ENCODE measurements at places on chromosomes 11 and 22.

GRCh38 chr11:109939166-109939810 lies 153.9 kb upstream of the ZC3H12C start:
- no peak for DNase-seq

- no peak for DNase-seq
These were observed 100.5 kb downstream of the LARGE1 start for GRCh38 chr22:33819743-33820142.

GRCh38 chr11:73188301-73188700 lies 29.8 kb upstream of the P2RY2 start:
- DNase-seq, result no peak

DNA sequence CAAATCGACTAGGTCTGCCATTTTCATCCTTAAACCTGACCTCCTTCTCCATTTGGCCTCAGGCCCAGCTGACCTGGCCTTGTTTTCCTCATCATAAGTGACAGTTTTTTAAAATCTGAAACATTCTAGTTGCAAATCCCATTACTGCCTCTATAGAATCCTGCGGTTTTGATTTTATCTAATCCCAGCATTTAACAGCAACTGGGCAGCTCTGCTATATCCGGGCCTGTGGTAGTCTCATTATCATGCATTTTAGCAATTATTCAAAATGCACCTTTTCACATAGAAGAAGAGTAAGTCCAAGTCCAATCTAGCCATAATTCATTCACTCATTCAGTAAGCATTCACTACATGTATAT lies 28.6 kb upstream of the BIRC3 start:
- DNase-seq, result no peak

GRCh38 chr22:50724616-50725015 lies 13.4 kb upstream of the ACR start:
- no peak for DNase-seq

DNA sequence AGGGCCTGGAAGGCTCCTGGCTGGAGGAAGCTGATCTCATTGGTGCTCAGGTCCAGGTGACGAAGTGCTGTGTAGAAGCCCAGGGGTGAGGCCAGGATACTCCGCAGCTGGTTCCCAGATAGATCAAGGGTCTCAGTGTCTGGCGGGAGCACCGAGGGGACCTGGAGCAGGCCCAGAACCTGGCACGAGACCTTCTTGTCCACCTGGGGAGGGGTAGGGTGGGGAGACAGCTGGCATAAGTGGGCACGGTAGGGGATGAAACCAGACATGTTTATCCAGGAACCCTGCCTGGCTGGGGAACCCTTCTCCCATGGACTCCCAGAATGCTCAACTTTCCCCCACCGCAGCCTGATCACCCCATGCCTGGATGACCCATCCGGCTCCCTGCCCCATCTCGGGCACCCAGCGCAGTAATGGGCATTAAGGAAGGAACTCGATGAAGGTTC lies 9.2 kb downstream of the LRRC32 start:
- DNase-seq, result peak; percentile 16

DNA sequence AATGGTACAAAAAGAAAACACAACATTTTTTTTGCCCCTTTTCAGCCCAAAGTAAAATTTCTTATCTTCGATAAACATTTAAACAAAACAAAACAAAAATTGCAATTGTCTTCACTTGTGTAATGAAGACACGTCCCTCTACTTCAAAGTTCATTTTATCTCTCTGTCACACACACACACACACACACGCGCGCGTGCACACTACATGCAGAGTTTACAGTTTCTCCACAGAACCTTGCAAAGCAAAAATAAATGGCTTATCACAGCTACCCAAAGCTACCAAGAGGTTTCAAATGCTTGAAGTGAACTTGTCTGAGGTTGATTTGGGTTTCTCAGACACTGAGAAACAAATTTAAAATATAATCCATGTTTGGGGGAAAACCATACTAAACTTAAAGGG lies 72.3 kb downstream of the ETS1 start:
- no peak for DNase-seq

DNA sequence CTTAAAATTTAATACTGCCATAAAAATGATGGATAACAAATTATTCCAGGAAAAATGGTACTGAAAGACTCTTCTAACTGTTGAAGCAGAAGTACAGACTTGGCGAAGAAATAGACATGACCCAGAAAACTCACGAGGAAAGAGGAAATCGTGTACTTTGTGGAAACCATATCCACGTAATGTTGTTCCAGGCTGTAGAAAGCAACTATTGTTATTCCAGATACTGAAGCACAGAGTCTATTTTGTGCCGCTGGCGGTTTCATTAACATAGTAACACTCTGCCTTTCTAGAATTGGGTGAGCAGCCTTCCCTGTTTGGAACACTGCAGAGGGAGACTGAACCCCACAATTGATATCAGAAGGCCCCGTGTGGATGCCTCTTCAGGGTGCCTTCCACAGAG lies 310.6 kb downstream of the TBC1D22A start:
- DNase-seq, result no peak

DNA sequence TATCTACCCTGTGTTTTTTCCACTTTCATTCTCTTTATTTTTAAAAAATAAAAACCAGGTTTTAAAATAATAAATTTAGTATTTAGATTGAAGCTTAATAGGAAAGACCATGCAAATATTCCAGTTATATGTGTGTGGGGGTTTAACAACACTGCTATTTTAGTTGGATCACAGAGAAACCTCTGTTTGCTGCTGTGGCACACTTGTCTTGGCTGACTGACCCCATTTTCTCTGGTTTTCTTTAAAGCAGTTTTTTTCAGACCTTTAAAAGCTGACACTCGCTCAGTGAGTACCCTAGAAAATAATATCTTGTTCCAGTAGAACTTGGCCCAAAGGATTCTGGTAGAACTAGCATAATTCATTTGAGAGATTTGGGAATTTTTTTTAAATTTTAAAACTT lies 31.6 kb downstream of the ACER3 start:
- no peak for DNase-seq

- peak; percentile 49 for DNase-seq
These were observed 16.1 kb upstream of the APOA1 start for GRCh38 chr11:116853461-116854073.

DNA sequence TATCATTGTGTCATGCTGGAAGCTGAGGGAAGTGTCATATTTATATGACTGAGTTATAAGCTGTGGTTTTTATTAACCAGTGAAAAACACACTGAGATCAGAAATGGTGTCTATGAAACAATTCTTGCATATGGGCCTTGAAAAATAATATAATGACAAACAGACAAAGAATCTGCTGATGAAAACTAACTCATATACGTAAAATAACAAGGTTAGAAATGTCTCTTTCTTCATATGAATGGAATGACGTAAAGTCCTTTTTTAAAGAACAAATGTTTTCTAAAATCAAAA lies 48.8 kb upstream of the PHF21B start:
- DNase-seq, result no peak

DNA sequence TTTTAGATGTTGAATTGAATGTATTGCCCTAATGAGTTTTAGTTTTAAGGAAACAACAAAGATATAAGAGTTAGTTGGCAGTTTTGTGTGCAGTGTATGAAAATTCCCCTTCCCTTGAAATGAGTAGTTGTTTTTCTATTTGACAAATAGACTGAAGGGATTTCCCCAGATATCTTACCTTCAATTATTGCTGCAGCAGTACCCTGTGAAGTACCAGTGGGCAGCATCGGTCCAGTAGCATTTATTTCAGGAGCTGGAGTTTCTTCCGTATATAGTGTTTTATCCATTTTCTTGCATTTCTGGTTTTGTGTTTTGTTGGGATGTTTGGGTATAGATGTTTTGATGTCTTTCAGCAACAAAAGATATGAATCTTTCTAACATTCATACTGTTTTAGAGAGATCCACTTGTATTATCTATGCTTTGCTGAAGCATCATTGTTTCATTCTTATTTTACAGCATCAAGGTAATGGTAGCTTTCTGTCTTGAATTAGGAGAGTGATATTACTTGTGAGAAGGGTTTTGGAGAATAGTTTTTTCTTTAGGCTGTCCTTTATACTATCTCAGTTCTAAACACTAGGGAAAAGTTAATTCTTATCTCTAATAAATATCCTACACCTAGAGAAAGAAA lies 7.4 kb downstream of the KMT2A start:
- DNase-seq, result no peak

- DNase-seq, result peak; percentile 92
These were observed 36.6 kb downstream of the APOL3 start for GRCh38 chr22:36123673-36124630.

DNA sequence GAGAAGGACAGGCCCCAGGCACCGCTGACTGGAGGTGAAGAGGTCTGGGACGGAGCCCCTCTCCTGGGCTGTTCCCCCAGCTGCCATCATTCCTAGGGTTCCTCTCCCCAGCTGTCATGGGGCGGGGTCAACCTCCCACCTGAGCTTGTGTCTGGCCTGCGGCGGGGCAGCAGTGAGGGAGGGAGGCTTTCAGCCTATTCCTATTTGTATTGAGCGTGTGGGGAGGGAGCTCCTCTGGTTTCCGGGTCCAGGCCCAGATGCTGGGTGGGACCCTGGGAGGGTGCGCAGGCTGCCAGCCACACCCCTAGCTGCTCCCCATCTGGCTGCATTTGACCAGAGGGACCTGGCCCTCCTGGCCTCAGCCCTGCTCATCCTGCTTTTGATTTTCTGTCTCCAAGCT lies 13.7 kb downstream of the TSPAN4 start:
- no peak for DNase-seq

GRCh38 chr11:60377401-60378136 lies 763 bp upstream of the MS4A7 start:
- no peak for DNase-seq

DNA sequence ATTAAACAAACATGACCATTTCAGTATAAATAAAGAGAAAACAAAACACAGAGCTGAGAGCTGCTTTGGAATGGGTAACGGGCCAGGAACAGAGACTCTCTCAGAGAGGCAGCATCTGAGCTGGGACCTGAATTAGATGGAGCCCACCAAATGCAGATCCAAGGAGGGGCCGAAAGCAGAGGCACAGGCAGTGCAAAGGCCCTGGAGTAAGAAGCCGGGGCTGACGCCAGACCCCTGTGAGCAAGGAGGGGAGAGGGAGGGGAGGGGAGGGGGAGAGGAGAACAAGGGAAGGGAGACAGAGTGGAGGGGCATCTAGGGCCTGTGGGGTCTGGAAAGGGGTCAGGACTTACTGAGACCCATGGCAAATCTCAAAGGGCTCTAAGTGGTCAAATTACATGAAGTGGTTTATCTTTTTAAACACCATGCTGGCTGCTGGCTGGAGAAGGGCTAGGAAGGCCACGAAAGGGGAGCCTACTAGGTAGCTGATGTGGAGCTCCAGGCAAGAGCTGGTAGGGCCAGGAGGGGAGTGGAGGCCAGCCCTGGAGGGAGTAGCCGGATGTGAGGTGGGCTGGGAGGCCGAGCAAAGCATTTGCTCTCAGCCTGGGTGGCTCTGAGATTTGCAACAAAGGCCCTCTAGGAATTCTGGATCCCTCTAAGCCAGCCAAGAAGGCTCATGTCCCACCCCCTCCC lies 3.2 kb downstream of the OSBPL5 start:
- DNase-seq, result no peak

DNA sequence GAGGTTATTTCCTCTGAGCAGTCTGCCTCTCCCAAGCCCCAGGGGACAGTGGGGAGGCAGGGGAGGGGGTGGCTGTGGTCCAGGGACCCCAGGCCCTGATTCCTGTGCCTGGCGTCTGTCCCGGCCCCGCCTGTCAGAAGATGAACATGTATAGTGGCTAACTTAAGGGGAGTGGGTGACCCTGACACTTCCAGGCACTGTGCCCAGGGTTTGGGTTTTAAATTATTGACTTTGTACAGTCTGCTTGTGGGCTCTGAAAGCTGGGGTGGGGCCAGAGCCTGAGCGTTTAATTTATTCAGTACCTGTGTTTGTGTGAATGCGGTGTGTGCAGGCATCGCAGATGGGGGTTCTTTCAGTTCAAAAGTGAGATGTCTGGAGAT lies 3.1 kb downstream of the PIM3 start:
- peak; percentile 27 for DNase-seq

- DNase-seq, result no peak
These were observed 45.4 kb downstream of the RRP8 start for GRCh38 chr11:6557761-6558674.

GRCh38 chr11:6273188-6273587 lies 13.6 kb downstream of the CCKBR start:
- DNase-seq, result no peak

GRCh38 chr11:128956401-128957201 lies 13.9 kb upstream of the TP53AIP1 start:
- no peak for DNase-seq

- no peak for DNase-seq
These were observed 28.1 kb upstream of the IGSF9B start for GRCh38 chr11:133984828-133985227.

DNA sequence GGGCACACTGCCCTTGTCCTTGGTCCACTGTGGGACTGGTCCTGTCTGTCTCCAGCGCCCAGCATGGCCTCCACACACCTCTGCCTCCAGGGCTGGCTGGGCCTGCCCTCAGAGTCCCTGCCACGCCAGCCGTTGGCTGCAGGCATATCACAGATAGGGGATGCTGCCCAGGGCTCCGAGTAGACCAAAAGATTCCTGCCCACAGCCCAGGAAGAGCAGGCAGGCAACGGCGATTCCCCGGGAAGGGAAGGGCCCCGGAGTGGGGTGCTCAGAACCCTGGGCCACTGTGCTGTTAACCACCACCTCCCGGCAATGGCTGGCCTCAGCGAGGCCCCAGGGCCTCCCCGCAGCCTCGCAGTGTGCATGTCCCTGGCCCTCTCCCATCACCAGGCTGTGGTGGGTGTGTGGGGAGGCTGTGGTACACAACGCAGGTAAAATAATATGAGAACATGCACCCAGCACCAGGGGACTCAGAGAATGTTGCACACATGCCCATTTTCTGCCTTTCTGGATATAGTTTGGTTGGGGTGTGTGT lies 2.2 kb downstream of the IFITM5 start:
- peak; percentile 33 for DNase-seq

GRCh38 chr11:20621679-20622078 lies 22.3 kb downstream of the SLC6A5 start:
- no peak for DNase-seq

- DNase-seq, result no peak
These were observed 3.6 kb downstream of the MYBPC3 start for GRCh38 chr11:47348859-47349258.

DNA sequence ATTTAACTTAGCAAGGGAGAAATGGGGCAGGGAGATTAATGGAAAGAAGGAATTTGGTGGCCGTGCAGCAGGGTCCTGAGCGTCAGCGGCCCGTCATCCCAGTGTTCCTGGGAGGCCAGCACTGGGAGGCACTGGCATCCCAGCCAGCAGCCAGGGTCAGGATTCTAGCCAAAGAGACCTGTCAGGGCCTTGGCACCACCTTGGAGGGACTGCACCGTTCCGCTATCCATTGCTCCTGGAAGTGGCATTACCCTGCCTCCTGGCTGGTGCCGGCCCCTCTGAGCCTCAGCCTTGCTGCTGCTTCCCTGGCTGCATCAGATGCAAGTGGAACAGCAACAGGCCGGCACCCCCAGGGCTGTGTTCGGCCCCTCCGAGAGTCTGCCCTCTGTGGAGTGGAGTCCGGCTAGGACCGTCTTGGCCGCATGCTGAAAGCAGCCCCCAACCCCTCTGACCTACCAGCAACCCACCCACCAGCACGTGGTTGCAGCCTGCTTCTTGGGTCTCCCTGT lies 30.1 kb downstream of the RASD2 start:
- DNase-seq, result no peak

- peak; percentile 32 for DNase-seq
These were observed 1.2 kb downstream of the TOB2 start for GRCh38 chr22:41445129-41446056.
